ENCODE measurements at places on chromosomes 1 and 21.
A peak's percentile ranks its signal among the peaks of the same experiment; 100 is the strongest.

DNA sequence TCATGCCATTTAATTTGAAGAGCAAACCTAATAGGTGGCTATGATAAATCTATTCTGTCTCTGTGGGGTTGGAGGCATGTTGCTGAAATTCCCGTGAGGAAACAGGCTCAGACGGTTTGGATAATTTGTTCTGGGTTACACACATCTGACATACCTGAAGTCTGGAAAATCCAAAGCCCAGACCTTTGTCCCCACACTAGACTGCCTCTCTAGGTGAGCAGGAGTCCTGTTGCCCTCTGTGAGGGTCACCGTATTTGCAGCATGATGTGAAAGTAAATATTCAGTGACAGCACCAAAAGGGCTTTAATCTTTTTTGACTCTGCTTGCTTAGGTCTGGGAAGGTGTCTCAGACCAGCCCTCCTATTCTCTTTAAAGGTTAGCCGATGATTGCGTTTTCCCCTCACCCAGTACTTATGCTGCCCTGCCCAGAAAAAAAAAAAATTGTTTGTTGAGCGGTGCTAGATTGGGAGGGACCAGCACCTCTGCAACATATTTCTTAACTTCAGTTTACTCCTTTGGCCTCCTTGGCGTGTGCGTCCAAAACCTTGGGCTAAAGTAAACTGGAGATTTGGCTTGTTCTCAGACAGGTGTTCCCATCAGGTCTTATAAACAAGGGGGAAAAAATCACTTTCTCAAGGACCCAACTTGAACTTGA, 67.0 kb downstream of the CACHD1 start:
- DNase-seq = no peak

DNA sequence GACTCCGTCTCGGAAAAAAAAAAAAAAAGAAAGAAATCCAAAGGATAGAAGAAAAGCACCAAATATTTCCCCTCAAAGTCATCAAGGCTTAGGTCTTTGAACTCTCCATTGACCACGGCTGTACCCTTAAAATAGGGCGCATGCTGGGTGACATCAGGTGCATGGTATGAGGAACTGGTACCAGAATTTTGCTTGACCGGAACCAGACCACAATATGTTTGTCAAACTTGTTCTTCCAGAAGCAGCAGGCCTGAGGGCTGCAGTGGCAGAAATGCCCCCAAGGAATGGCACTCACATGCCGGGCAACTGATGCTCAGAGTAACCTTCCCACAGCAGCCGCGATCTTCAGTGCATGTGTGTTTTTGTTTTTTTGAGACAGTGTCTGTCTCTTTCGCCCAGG, 21.0 kb downstream of the RCC1 start:
- no peak for DNase-seq

DNA sequence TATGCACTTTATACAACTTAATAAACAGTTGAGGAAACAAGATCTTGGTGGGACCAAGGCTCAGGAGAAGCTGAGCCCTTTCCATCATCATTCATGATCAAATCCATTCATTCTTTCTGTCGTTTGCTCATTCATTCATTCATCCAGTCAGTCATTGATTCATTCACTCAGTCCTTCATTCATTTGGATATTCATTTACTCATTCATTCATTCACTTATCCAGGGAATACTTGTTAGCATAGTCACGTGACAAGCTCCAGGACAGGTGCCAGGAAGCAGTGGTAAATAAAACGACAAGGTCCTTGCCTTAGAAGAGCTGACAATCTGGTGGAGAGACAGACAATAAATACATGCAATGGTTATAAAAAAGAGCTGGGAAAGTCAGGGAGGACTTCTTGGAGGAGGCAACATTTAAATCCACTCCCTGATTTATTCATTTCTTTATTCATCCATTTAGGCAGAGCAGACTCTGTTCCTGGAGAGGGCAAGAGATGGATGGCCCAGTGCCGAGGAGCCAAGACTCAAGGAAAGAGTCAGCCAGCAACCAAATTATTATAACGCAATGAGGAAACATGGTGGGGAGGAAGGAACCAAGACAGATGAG, 74.1 kb upstream of the CASZ1 start:
- no peak for DNase-seq

DNA sequence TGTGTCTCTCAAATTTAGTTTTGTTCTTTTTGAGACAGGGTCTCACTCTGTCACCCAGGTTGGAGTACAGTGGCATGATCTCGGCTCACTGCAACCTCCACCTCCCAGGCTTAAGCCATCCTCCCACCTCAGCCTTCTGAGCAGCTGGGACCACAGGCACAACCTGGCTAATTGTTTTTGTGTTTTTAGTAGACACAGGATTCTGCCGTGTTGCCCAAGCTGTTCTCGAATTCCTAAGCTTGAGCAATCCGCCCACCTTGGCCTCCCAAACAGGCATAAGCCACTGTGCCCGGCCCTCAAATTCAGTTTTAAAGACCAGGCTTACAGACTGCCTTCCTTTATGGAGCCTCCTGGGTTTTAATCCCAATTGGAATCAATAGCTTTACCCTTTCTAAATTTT, 83.7 kb upstream of the SELENON start:
- no peak for DNase-seq

DNA sequence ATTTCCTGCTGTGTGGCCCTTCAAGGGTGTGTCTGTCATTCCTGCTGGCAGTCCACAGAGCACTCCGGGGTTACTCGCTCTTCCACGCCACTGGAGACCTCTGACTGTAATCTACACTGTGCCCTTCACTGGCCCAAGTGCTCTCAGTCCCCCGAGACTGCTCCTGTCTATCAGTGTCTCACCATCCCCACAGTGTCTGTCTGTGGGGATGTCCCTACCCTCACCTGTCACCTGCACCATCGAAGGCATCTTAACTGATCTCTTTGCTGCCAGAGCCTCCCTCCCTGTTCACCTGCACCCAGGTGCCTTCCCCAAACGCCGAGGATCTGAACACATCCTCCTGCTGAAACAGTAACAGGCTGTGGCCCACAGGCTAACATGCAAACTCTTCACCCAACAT, 136.7 kb downstream of the MATN1 start:
- DNase-seq = no peak

DNA sequence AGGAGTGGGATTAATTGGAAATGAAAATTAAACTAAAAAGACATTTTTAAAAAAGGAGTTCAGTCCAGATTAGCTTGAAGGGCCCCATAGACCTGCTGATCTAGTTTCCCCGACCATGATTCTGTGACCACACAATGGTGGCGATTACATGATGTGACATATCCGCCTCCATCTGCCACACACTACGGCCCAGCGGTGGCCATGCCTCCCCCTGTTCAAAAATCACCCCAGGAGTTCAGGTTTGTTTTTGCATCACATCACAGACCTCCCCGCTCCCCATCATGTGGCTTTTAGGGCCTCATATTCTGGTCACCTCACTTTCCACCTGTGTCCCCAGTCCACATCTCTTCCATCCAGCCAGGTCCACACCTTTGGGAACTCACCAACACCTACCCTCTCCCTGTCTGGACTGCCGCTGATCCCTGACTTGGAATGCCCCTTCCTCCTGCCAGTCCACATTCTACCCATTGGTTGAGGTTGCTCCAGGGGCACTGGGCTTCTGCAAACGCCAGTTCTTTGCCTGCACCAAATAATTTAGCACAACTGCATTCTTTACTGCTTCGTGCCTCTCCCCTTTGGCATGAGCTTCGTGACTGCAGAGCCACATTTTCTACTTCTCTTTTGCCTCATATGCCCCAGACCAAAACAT, 38.9 kb downstream of the CD247 start:
- DNase-seq = no peak

GRCh38 chr1:166165661-166166328, 1.0 kb downstream of the FAM78B start:
- peak; percentile 5 for DNase-seq

DNA sequence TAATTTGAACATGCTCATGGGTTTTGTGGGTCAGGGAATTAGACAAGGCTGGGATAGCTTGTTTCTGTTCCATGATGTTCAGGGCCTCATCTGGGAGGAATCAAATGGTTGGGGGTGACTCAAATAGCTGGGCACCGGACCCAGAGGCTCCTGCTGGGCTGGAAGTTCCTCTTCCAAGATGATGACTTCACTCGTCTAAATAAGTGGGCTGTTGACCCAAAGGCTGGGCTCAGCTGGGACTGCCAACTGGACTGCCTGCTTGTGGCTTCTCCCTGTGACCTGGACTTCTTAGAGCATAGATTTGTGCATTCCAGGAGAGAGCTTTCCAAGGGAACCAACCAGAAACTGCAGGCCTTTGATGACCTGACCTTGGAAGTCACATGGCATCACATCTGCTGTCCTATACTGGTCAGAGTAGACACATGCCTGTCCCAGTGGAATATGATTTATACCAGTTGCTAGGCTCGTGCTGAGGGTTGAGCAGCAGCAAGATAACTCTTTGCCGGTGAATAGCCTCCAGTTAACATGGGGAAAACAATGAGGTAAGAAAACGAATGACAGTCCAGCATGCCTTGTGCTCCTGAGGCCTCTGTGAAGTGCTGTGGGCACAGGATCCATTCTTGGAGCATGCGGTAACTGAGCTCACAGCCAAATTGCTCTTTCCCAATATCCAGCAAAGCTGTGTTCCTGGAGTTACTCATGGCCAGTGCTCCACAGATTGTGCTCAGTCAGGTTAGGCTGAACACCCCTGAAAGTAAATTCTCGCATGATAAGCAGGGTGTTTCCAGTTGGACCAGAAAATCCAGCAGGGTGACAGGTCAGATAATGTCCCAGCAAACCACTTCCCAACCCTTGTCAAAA, 272.9 kb upstream of the TMEM51 start:
- no peak for DNase-seq

GRCh38 chr1:32390904-32391870, 3.1 kb downstream of the BSDC1 start:
- no peak for DNase-seq

DNA sequence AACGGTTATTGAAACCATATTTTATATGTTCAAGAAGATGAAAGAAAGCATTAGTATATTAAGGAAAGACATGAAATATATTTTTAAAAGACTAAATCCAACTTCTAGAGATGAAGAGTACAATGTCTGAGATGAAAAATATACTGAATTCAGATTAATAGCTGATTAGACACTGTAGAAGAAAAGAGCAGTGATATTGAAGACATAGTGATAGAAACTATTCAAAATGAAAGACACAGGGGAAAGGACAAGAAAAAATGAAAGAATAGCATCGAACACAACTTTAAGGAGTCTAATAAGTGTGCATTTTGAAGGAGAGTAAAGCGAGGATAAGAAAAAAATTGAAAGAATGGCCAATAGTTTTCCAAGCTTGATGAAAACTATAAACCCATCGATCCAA, 11.2 kb upstream of the IFNAR1 start:
- DNase-seq = no peak

DNA sequence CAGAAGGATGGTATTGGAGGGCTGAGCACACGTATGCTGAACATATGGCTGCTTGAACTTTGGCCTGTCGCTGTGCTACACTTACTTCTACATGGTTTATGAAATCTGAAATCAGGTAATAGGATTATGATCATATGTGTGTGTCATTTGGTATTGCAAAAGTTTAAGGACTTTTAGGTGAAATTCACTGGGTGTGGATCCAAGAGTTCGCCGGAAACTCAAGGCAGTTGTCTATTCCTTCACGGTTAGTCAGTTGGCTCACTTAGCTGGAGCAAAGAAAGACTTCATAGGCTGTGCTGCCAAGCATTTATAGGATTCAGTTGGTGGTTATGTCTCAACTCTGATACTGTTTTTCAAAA, 927 bp downstream of the UAP1 start:
- peak; percentile 76 for DNase-seq

DNA sequence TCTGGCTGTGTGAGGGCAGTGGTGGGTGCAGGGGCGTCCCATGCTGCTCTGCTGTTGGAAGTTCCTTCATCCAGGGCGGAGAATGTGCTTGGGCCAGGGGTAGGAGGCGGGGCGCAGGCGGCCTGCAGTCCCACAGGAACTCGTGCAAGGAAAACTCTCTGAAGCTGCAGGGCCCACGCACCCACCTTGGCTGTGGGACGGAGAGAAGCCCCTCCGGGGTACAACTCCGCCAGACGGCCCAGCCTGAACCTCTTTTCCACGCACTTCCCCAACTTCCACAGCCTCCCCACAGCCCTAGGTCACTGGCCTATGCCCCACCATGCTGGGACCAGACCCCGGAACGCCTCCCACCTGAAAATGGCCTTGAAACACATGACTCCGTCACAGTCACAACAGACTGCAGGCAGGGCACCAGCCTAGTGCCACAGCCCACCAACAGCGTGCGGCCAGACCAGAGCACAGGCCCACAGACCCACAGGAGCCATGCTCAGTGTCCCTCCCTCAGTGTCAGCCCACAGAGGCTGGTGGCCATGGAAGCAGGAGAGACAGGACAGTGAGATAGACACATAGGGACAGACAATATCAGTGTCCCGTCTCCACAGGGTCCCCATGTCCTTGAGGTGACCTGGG, 47.8 kb downstream of the WNT9A start:
- no peak for DNase-seq
